Stimulated activated CD8-positive, alpha-beta memory T cell treated with anti-CD3 and anti-CD28 coated beads, Interleukin-7, amount 100 ng/mL, for 1 hour (primary cell): ENCODE measurements at places on chromosomes 1 and 21.

DNA sequence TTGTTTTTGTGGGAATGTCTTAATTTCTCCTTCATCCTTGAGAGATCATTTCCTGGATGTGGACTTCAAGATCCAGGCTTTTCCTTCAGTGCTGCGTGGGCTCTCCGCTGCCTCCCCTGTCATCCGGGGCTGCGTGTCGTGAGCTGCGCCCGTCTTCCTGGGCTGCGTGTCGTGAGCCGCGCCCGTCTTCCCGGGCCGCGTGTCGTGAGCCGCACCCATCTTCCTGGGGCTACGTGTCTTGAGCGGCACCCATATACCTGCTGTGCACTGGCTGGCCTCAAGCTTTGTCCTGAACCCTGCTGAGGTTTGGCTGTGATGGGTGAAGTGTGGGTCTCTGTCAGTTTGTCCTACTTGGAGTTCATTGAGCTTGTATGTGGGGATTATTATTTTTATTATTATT, 55.1 kb downstream of the PCNT start:
- no peak for DNase-seq

GRCh38 chr1:114025609-114026401, 46.5 kb downstream of the OLFML3 start:
- DNase-seq = no peak

- no peak for DNase-seq
These were observed 63.3 kb downstream of the RHOU start for GRCh38 chr1:228798548-228798947.

GRCh38 chr1:207058252-207058651, 5.2 kb downstream of the PFKFB2 start:
- DNase-seq = no peak

- DNase-seq = peak; percentile 55
These were observed 1.3 kb downstream of the HES3 start for GRCh38 chr1:6245086-6245868.

DNA sequence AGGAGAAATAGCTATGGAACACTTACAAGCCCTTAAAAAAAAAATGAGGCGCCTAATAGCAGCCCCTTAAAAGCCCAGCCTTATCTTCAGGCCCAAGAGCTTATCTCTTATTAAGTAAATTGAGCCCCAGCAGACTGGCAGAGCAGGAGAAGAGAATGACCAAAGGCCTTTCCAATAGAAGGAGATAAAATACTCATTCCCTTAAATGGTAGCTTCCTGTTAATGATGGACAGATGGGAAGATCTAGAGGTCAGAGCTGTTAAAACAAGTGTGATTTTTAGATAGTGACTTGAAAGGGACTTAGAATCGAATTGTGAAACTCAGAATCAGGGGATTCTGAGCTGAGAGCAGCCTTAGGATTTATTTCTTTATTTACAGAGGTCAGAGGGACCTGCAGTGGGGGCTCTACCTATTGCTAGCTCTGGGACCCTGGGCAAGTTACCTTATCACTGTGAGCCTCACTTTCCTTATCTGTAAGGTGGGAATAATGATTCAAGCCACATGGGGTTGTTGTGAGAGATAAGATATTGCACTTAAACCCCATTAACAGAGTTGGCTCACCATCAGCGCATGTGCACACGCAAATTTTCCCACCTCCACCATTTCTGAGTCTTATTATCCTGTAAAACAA, 101.3 kb upstream of the C8B start:
- DNase-seq = no peak

DNA sequence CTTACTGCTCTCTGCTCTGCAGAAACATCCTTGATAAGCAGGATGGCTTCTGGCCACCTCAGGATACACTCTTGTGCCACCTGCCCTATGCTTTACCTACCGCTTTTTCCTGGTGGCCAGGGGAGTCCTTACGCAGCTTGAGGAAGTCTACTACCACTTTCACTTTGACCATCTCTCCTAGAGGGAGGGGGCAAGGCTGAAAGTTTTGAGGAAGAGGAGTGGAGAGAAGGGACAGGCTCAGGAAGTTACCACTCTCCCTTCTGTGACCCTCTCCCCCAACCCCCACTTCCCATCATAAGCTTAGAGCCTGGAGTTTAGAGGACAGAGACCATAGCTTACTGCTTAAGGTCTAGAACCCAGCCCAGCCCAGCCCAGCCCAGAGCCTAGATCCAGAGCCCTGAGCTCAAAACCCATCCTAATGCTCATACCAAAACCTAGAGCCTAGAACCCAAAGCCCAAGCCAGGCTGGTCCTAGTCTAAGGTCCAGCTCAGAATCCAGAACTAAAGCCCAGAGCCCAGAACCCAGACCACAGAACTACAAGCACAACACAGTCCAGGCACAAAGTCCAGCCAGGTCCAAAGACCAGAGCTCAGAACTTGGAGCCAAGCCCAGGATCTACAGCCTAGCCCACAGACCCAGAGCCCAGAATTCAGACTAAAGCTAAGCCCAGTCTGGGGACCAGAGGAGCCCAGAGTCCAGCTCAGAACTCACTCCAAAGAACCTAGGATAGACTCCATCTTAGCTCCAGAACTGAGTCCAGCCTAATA, 18.0 kb upstream of the MFSD2A start:
- no peak for DNase-seq

GRCh38 chr1:210855440-210855839, 278.5 kb downstream of the KCNH1 start:
- no peak for DNase-seq

DNA sequence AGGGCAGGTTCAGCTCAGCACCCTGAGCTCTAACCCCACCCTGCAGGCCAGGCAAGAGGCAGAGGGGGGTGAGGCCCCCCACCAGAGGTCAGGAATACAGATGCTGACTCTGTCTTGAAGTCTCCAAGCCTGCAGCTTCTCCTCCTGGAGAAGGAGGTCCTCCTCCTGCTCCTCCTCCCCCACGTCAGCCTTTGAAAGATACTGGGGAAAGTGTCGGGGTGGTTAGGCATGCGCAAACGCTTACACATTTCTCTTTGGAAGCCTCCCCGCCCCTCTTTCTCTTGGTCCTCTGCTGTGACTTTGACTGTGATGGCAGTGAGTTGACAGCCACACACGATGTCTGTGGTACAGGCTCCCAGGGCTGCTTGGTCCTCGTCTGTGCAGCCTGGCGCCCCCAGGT, 65.3 kb downstream of the SPSB1 start:
- DNase-seq = no peak

DNA sequence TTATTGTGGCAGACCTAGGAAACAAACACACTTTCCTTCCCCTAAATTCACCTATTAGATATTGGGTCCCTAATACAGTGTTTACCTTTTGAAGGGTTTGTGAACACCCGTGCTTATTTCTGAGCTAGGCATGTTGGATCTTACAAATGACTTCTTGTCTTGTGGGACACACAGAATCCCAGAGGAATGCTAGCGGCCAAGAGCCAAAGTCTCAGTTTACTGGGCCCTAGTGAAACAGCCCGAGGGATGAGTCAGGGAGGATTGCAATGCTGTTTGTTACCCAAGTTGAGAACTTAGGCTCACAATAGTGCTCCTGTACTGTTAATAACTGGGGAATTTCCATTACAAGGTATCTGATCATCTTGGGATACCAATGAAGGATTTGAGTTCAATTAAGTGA, 100.1 kb upstream of the AKT3 start:
- DNase-seq = no peak

DNA sequence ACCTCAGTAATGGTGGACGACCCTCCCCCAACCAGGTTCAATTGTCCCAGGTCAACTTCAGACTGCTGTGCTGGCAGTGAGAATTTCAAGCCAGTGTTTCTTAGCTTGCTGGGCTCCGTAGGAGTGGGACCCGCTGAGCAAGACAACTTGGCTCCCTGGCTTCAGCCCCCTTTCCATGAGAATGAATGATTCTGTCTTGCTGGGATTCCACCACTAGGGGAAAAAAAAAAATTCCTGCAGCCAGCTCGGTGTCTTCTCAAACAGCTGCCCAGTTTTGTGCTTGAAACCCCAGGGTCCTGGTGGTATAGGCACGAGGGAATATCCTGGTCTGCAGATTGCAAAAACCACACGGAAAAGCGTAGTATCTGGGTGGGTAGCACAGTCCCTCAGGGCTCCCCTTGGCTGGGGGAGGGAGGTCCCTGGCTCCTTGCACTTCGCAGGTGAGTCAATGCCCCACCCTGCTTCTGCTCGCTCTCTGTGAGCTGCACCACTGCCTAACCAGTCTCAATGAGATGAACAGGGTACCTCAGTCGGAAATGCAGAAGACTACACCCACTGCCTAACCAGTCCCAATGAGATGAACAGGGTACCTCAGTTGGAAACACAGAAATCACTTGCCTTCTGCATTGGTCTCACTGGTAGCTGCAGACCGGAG, 41.5 kb downstream of the GBP6 start:
- no peak for DNase-seq

- DNase-seq = no peak
These were observed 2.4 kb downstream of the CCDC17 start for GRCh38 chr1:45621501-45621836.

DNA sequence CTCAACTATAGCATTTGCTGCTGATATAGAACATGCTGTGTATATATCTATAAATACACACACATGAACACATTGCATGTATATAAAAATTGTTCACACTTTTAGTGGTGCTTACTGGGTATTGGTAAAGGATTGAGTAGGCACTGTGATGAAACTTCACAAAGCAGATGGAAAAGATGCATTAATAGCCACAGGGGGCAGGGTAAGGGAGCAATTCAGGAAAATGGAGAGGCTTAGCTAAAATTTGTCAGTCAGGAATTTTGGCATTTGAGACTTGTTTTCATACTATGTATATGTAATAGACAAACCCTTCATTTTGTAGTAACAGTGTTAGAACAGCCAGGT, 633 bp upstream of the PPFIA4 start:
- DNase-seq = no peak

- no peak for DNase-seq
These were observed 17.8 kb upstream of the SLAMF1 start for GRCh38 chr1:160664573-160665051.

DNA sequence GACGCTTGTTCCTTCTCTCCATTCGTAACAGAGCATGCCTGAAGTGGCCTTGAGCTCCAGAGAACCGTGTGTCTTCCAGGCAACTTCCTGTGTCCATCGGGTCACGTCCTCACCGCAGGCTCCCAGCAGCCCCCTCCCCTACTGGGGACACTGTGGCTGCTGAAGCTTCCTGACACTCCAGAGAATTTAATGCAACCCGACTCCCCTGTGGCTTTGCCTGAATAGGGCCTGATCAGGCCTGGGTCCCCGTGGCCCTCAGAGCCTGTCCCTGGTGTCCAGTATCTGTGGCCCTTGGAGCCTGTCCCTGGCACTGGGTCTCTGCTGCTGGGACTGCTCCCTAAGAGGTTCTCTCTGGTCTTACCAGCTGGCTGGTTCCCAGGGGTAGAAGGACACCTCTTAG, 219.7 kb upstream of the VAMP3 start:
- no peak for DNase-seq

GRCh38 chr1:211527006-211527405, 35.0 kb upstream of the RD3 start:
- DNase-seq = no peak

DNA sequence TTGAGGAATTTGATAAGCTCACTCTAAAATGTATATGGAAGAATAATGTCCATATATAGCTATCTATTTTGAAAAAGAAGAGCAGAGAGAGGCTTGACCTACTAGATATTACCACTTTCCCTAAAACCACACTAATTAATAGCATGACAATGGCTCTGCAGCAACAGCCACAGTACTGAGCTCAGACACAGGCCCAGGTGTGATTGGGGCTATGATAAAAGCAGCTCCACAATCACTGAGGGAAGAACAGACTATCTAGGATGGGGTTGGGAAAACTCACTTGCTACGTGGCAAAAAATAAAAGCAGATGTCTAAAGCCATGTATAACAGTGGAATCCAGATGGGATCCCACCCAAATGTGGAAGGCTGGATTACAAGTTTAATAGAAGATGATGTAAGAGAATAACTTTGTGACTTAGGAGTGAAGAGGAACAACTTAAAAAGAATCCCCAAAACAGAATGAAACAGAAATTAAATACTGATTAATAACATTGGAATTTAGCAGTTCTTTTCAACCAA, 80.8 kb upstream of the RAB4A start:
- DNase-seq = no peak

- no peak for DNase-seq
These were observed 250.3 kb upstream of the PROX1 start for GRCh38 chr1:213737398-213738035.

GRCh38 chr1:91712981-91713841, 172.7 kb downstream of the TGFBR3 start:
- peak; percentile 42 for DNase-seq

DNA sequence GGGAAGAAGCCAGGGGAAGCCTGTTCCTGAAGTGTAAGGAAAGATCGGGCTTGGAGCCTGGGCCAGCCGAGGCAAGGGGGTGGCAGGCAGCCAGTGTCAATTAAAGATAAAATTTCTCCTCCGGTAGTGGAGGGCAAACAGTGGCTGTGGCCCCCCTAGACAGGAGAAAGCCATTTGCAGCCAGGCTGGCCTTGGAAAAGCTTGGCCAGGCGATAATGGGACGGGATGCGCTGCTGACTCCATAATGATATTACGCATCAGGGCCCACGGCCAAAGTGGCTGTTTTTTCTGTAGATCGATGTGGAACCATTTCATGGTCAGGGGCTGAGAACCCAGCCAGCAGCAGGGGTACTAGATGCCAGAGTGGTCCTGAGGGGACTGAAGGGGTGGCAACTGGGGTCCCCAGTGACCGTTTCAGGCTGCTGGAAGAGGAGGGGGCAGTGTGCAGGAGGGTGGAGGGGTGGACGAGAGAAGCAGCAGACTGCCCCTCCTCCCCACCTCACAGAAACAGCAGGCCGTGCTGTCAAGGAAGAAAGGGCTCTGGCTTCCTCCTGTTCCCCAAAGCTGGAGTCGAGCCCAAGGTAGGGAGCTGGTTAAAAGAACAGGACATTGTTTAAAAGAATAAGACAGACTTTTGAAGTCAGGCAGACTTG, 25.2 kb downstream of the KCNC4 start:
- no peak for DNase-seq

DNA sequence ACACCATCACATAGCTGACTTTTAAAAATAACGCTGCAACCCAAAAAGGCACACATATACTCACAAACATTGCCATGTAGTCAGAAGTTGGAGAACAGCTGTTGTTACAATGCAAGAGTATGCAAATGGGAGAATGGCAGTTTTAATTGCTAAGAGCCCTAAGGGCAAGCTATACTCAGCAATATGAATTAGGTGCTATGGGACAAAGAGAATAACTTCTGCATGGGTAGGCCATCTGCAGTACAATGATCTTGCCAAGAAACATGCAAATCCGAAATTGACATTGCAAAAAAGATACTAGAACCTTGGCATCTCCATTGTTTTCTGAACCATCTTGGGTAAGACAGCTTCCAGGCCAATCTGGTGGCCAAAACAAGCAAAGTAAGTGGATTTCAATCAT, 697.8 kb downstream of the LRRIQ3 start:
- no peak for DNase-seq

GRCh38 chr1:117128323-117129079, 7.0 kb upstream of the TRIM45 start:
- DNase-seq = no peak

DNA sequence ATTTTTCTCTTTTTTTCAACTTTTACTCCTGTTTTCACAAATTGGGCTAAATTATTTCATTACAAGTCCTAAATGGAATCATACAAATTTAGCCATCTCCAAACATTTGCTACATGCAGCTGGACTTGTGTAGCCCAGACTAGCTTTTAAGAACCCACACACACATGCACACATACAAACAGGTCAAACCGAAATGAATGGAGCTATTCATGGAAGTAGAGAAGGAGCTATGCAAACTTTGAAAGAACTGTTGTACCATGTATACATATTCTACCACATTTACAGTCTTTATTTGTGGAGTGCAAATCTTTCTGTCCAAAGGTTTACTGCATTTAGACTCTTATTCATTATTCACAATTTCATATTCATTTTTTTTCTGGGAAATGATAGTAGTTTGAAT, 189.1 kb upstream of the RNPC3 start:
- no peak for DNase-seq

- no peak for DNase-seq
These were observed 61.0 kb upstream of the ADARB1 start for GRCh38 chr21:45013260-45013841.
